Activated CD4-positive, alpha-beta T cell treated with anti-CD3 and anti-CD28 coated beads, Interleukin-2, amount 50 U/mL, for 4 hours (primary cell): ENCODE measurements at places on chromosomes 11 and 22.

- DNase-seq, result no peak
Observed at GRCh38 chr11:20909995-20910726, 240.8 kb downstream of the NELL1 start.

GRCh38 chr11:65516135-65516968 lies 8.5 kb upstream of the SCYL1 start:
- DNase-seq, result no peak

DNA sequence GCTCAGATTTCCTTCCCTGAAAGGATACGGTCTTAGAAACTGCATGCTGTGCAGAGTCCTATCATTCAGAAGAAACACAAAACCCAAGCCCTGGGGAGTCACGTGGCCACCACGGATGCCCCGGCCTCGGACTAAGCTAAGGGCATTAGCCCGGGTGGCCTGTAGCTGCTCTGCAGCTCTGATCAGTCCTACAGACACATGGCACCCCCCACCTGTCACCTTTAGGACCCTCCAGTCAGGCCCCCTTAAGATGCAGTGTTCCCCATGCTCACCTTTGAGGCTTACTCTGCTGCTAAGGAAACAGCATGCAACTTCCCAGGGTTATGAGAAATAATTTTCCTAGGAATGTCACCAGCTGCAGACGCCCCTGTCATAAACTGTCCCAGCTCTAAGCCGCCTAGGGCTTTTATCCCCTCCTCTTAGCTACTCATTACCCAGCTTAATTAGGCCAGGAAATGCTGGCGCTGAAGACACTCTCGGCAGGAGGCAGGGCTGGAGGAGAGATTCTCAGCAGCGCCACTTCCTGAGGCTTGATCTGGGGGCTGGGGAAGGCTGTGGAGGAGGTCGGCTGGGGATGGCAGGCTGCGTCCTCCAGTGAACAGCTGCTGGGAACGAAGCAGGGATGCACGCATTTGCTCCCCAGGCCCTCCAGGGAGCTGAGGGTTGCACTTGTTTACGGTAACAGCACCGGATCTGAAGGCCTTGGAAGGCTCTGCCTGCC lies 47.2 kb upstream of the ADA2 start:
- no peak for DNase-seq

DNA sequence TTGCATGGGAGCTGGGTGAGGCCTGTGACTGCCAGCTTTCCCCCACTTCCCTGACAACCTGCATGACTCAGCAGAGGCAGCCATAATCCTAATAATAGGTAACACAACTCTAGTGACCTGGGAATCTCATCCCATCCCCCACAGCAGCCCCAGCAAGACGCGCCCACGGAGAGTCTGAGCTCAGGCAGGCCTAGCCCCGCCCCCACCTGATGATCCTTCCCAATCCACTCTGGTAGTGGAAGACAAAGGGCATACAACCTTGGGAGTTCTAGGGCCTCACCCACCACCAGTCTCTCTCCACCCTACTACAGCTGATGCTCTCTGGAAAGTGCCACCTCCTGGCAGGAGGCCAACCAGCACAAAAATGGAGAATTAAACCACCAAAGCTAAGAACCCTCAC lies 60.3 kb downstream of the CWF19L2 start:
- no peak for DNase-seq

GRCh38 chr11:129911298-129911697 lies 15.9 kb upstream of the NFRKB start:
- no peak for DNase-seq

- DNase-seq, result no peak
Observed at GRCh38 chr11:80462211-80462610, 1021.4 kb upstream of the TENM4 start.

- DNase-seq, result no peak
Observed at GRCh38 chr22:21726650-21727049, 8.9 kb downstream of the YPEL1 start.

DNA sequence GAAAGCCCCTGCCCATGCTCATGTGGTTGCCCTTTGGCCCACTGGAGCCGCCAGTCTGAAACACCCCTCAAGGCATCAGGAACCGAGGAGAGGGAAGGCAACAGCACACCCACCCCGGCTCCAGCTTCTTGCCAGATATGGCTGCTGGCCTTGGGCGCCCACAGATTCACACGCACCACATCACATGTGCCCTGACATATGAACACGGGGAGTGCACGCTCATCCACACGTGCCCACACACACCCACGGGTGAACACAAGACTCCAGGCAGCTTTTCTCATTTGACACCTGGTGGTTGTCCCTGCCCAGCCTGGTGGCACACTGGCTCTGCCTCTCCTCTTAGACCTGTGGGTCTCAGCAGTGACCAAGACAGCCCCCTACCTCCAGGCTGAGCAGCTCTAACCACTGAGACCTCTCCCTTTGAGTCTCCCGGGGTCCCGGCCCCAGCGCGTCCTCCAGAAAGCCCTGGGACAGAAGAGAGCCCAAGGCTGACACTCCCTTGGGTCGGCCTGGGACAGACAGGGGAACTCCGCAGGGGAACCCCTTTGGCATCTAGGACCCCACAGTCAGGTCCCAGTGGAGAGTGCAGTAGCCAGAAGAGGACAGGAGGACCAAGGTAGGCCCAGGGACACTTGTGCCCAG lies 2.7 kb upstream of the MAPK12 start:
- DNase-seq, result no peak

GRCh38 chr11:93000511-93001476 lies 31.3 kb downstream of the MTNR1B start:
- DNase-seq, result no peak

- DNase-seq, result no peak
Observed at GRCh38 chr11:60566776-60567175, 51.6 kb downstream of the MS4A13 start.

- DNase-seq, result no peak
Observed at GRCh38 chr11:11814614-11815452, 26.9 kb upstream of the USP47 start.

DNA sequence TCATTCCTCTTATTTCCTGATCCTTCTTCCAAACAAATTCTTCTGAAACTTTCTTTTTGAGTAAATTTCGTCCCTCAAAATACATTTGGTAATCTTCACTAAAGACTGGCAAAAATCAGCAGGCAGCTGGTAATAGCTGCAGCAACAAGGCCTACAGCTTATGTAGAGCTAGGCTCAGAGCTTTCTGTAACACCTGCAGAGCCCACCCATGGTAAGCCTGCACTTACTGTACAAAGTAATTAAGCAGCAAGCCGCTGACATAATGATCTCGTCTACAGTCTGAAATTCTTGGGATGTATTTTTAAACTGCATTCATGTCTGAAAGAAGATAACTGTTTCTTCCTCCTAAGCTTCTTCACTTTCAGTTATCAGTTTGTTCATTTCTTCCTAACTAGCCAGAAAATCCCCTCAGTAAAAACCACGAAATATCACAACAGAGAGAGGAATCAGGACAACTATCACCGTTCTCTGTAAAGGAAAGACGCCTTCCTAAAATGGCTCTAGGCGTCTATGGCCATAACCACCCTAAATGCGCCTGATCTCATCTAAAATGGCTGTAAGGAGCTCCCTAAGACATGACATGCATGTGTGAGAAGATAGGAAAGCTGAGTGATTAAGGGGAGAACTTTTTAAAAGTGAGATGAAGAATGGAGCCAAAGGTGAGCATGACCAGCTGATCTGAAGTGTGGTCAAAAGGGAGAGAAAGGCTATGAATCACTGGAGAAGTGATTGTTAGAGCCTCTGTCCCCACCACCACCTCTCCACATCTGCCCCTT lies 56.2 kb downstream of the DENND5A start:
- no peak for DNase-seq

DNA sequence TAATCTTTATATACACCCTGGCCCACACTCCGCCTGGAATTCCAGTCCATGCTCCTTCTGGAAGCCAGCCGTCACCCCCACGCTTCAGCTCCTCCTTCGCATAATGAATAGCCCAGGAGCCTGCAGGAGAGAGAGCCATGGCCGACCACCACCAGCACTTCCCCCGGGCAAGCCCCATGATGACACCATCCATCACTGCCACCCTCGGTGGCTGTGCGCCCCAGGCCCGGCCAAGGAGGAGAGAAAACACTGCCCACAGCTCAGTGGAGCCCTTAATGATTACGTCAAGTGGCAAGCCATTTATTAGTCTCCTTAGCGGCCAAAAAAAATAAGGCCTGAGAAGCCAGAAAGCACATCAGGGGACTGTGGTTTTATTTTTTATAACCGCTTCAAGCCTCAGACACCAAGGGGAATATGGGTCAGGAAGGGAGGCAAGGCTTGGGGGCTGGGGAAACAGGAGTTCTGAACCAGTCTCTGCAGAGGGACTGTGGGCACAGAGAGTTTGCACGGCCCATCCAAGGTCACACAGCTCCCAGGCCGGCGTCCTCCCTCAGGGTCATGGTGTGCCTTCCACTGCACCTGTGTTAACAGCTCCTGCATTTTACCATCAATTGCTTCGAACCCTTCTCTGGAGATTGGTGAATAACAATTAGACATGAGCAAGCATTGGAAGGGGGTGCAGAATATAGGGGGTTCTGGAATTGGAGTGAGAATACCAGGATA lies 134.3 kb downstream of the MN1 start:
- DNase-seq, result no peak

- DNase-seq, result no peak
Observed at GRCh38 chr11:121544956-121545355, 92.2 kb upstream of the SORL1-AS1 start.

DNA sequence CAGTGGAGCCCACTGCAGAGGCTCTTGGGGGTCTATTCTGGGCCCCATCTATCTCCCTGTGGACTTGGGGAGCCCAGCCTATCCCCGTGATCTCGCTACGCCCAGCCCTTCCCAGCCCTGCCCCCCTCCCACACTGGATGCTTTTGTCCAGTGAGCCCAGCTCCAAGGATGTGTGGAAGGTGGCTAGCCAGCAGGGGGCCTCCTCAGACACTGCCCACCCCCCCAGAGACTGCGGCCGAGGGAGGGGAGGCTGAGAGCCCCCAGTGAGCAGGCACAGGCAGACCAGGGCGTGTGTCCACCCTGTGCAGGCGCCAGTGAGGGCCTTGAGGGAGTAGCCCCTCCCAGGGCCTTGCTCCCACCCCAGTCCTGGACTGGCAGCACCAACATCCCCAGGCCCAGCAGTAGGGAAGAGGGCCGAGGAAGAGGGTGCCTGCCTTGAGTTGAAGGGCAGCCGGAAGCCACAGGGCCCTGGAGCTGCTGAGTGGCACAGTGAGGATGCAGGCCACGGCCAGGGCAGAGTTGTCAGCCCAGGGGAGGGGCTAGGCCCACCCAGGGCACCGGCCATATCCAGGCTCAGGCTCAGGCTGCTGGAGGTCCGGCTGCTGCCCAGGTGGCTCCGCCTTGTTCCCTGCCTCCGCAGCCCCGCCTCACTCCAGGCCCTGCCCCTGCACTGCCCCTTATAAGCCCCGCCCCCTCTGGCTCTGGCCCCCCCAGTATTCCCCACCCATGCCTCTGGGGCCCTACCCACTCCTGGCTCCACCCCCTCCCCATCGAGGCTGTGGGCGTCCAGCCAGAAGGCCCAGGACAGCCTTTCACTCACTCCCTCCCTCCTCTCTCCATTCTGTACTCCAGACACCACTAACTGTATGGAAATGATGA lies 28.0 kb downstream of the MOB2 start:
- DNase-seq, result no peak

DNA sequence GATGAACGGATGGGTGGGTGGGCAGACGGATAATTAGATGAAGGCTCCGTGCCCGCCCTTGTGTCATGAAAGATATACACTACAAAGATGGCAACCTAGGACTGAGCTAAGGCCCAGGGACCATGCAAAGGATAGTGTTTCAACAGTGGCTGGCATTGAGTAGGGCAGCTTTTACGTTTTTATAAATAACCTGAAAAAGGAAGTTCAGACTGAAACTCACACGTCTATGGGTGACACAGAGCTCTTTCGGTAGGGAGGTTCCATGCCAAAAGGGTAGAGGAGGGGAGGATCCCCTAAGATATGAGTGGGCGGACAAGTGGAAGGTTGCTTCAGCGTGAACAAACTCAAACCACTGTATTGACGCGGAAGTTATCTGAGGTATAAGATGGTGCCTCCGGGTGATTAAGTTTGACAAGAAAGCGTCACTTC lies 90.5 kb downstream of the UBASH3B start:
- DNase-seq, result peak; percentile 60

GRCh38 chr11:123641495-123641840 lies 13.0 kb downstream of the SCN3B start:
- no peak for DNase-seq

GRCh38 chr11:71450939-71451338 lies 2.1 kb upstream of the NADSYN1 start:
- DNase-seq, result no peak

DNA sequence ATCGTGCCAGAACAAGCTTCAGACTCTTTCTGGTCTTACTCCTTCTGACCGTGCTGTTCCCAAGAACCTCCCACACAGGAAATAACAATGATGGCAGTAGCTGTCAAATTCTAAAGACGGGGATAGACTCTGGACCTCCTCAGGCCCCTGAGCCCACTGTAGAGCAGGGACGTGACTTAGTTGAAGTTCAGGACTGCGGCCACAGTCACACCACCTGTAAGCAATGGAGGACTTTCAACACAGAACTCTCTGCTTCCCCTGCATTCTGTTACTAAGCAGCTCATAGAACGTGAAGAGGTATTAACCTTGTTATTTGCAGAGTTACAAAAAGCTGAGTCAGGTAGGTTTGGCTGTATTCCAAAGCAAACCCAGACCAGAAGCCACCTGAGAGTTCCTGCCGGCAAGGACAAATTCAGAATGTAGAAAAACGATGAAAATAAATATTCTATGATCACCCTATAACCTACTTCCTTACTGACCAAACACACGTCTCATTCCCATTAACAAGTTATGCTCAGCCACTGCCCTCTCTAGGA lies 12.7 kb downstream of the TMEM45B start:
- DNase-seq, result no peak

GRCh38 chr11:64750361-64751054 lies 6.6 kb upstream of the RASGRP2 start:
- DNase-seq, result no peak

DNA sequence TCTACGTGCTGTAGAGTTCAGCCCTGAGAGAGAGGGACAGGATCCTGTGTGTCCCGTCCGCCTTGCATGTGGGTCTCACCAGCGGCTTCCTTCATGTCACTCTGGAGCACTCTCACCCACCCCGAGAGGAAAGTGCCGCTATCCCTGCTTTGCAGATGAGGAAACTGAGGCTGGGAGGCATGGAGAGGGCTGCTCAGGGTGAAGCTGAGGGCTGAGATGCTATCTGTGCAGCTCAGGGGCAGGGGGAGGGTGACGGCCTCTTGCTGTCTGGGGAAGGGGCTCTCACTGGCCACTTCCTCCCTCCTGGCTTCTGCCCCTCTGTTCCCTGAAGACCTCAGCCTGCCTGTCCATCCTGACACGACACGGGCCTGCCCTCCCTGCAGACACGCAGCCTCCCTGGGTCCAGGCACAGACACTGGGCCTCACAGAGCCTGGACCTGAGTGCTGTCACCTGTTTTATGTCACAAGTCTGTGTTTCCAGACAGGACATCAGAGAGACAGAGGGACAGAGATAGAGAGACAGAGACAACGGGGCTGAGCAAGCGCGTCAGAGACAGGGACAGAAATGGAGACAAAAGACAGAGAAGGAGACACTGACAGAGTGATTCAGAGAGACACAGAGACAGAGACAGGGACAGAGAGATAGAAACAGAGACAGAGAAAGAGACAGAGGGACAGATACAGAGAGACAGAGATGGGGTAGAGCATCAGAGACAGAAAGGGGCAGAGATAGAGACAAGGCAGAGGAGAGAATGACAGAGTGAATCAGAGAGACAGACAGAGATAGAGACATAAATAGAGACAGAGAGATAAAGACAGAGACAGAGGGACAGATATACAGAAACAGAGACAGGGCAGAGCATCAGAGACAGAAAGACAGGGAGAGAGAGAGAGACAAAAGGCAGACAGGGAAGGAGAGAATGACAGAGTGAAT lies 53.1 kb downstream of the MCM5 start:
- DNase-seq, result no peak

- no peak for DNase-seq
Observed at GRCh38 chr11:46006418-46007070, 84.1 kb downstream of the LARGE2 start.
